ENCODE measurements at places on chromosomes 6 and 20.
A peak's percentile ranks its signal among the peaks of the same experiment; 100 is the strongest.

- DNase-seq, result no peak
Observed at GRCh38 chr20:4243071-4243470, 227.7 kb upstream of the RNF24 start.

DNA sequence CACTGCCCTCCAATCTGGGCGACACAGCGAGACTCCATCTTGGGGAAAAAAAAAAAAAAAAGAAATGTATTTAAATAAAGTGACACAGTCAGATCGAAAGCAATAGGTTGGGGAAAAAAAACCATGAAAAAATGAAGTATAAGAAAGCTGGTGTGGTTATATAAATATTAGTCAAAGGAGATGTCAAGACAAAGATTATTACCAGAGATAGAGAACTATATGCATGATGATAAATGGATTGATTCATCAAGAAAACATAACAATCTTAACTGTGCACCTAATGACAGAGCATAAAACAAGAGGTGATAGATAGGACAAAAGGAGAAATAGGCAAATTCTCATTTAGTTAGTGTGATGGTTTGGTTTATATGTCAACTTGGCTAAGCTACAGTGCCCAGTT is 146.9 kb upstream of the AHI1 start:
- DNase-seq, result no peak

DNA sequence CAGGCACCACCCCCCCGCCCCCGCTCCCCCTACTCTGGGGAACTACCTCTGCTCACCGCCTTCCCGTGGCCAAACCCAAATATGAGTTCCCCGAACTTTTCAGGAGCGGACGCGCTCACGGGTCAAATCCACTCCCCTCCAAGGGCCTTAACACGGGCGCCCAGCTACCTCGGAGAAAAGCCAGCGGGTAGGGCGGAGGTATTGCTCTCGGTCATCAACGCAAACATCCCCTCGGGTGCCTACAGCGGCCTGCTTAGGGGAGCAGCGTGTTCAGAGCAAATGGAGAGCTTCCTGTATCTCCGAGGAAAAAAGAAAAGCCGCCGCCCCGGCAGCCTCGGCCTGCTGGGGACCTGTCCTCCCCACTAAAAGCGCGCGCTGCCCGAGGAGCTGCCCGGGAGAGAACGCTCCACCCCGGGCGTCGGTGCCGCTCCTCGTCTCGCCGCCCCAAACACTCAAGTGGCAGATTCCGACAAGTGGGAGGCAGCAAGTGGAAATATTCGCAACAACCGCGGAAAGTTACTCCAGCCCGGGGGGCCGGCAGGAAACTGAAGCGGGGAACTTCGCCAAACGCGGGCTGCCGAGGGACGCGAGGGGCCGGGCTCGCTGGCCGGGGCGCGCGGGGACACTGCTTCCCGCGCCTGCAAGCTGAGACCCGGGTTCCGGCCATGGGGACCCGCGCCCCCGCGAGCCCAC is 699 bp downstream of the PTPRT start:
- DNase-seq, result no peak

DNA sequence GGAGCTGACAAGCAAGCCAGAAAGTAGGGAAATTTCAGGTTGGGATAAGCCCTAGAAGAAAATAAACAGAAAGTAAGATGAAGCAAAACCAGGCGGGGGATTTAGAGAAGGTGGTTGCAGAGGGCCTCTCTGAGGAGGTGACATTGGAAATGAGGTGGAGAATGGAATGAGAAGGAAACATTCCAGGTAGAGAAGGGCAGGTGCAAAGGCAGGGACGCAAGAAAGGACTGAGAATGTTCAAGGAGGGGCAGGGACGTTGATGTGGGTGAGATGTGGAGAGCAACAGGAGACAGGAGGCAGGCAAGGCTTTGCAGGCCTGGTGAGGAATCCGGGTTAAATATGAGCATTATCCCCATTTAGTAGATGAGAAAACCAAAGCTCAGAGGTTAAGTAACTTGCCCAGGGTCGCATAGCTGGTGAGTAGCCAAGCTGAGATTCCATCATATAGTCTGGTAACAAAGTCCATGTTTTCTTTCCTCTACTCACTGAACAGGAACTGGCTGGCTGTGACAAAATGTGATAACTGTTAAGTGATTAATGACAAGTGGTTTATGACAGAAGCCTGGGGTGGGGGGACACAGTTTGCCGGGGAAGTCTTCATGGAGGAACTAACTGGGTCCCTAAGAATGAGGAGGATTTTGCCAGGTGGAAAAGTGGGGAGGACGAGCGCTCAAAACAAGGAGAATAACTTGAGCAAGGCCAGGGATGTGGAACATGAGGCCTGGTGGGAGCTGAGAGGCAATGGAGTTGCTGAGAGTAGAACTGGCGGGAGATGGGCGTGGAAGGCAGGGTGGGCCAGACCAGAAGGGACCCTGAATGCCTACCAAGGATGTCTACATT is 32.6 kb downstream of the MRPL14 start:
- peak; percentile 38 for DNase-seq

GRCh38 chr6:16418151-16418550 is 179.8 kb downstream of the GMPR start:
- DNase-seq, result no peak

- DNase-seq, result no peak
Observed at GRCh38 chr6:7232351-7232750, 80.6 kb downstream of the SSR1 start.

DNA sequence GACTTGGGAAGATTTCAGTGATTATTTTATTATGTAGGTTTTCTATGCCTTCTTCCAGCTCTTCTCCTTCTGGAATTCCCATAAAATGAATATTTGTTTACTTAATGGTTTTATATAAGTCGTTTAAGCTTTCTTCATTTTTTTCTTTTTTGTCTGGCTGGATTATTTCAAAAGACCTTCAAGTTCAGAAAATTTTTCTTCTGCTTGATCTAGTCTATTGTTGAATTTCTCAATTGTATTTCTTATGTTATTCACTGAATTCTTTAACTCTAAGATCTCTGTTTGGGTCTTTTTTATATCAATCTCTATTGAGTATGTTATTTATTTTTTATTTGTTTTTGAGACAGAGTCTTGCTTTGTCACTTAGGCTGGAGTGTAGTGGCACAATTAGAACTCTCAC is 117.4 kb downstream of the CEP57L1 start:
- DNase-seq, result no peak

DNA sequence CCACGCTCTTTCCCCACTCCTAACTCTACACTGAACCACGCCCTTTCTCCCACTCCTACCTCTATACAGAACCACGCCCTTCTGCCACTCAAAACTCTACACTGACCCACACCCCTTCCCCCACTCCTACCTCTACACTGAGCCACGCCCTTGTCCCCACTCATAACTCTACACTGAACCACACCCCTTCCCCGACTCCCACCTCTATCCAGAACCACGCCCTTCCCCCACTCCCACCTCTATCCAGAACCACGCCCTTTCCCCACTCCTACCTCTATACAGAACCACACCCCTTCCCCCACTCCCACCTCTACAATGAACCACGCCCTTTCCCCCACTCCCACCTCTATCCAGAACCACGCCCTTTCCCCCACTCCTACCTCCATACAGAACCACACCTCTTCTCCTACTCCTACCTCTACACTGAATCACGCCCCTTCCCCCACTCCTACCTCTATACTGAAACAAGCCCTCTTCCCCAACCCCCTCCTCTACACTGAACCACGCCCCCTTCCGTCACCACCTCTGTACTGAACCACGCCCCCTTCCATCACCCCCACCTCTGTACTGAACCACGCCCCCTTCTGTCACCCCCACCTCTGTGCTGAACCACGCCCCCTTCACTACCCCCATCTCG is 10.1 kb downstream of the PXMP4 start:
- DNase-seq, result no peak

DNA sequence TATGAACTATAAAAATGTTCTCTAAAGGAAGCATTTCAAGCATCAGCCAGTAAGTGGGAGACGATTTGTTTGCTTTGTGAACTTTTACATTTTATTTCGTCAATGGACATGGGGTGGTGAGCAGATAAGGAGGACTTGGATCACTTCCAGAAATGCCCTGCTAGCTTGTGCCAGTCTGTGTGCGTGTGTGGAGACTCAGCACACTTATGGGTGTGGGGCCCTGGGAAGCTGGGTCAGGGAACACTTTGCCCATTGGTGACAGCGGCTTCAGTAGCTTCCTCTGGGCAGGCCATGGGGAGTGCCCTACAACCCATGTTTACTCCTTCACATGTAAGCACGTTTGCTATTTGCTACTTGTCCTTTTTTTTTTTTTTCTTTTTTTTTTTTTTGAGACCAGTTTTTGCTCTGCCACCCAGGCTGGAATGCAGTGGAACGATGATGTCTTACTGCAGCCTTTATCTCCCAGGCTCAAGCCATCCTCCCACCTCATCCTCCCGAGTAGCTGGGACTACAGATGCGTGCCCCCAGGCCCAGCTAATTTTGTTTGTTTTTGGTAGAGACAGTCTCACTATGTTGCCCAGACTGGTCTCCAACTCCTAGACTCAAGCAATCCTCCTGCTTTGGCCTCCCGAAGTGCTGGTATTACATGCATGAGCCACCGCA is 24.2 kb downstream of the PRDM1 start:
- DNase-seq, result peak; percentile 75

DNA sequence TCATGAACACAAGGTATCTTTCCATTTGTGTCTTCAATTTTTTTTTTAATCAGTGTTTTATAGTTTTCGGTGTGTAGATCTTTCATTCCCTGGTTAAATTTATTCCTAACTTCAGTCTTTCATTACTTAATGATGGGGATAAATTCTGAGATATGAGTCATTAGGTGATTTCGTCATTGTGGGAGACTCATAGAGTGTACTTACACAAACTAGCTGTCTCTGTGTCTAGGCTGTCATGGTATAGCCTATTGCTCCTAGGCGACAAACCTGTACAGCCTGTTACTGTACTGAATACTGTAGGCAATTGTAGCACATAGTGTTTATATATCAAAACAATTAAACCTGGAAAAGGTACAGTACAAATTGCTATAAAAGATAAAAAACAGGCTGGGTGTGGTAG is 42.1 kb downstream of the SMAP1 start:
- no peak for DNase-seq

- DNase-seq, result no peak
Observed at GRCh38 chr6:113909224-113909856, 52.2 kb downstream of the MARCKS start.

DNA sequence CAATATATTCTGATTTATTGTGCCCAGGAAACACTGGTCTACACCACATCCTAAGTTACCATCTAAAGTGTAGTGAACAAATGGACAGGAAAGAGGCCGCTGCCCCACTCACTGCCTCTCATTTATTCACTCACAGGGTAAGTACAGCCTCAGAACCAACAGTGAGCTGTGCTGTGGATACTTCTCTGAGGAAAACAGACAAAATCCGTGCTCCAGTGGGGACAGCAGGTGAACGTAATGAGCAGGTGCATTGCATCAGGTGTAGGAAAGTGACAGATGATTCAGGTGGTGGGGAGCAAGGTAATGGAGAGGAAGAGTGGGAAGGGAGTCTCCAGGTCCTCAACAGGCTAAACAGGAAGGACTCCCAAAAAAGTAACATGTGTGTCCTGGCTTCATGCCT is 8.4 kb upstream of the ULBP2 start:
- no peak for DNase-seq

GRCh38 chr20:17963114-17963897 is 5.3 kb downstream of the SNX5 start:
- no peak for DNase-seq

DNA sequence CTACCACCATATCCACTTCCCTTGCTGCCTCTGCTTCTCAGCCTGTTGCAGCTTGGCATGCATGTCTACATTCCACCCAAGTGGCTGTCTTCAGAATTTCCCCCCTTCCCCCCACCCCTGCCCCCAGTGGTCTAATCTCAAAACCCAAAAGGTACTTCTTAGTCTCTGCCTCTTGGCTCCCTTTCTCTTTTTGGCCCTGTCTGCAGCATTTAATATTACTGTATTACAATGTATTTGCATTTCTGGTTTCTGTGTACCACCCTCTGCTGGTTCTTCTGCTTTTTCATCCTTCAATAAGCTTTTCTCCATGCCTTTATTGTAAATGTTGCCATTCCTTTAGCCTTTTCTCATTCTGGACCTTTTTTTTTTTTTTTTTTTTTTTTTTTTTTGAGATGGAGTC is 43.0 kb downstream of the RPRD1B start:
- DNase-seq, result no peak
